ENCODE measurements at places on chromosomes 12 and 14.
A peak's percentile ranks its signal among the peaks of the same experiment; 100 is the strongest.

DNA sequence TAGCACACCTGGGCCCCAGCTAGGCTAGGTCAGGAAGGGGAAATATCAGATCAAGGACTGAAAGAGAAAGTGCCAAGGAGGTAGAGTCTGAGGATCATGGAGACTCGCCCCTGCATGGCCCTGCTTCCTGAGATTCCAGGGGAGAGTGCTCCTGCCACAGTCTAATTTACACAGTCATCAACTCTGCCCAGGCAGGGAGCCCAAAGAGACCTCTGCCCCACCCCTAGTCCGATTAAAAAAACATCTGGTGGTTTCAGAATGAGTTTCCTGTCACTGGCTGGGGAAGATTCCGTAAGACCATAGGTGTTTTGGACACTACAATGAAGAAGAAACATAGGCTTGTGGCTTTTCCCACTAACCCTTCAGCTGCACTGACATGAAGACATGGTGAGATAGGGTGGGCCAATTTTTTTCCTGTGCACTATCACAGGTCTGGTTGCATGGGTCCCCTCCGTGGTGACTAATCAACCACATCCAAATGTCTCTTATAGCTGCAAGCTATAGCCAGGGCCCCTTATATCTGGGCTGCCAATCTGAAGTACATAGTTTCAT lies 31.5 kb upstream of the GZMB start:
- peak; percentile 32 for DNase-seq

- no peak for DNase-seq
Measured at GRCh38 chr12:30599608-30600007, 96.1 kb downstream of the IPO8 start.

- no peak for DNase-seq
Measured at GRCh38 chr12:70556179-70556869, 80.9 kb downstream of the PTPRB start.

GRCh38 chr14:61476754-61477410 lies 155.5 kb downstream of the PRKCH start:
- peak; percentile 94 for DNase-seq

GRCh38 chr12:59194794-59195193 lies 274.5 kb upstream of the LRIG3 start:
- no peak for DNase-seq

DNA sequence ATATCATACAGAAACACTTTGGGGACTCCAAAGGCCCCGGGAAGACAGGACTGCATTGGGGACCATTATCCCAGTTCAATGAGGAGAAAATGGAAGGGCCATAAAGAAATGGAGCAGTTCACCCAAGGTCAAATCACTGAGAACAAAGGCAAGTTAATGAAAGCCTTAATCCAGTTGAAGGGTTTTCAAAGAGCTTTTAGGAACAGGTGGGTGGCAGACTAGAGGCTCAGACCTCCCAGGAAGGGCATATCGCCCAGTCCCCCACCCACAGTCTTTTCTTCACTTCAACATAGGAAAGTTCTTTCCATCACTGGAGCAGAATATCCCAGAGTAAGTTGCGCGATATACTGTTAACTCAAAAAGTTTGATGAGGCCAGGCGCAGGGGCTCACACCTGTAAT lies 136.1 kb upstream of the CCND2 start:
- no peak for DNase-seq

DNA sequence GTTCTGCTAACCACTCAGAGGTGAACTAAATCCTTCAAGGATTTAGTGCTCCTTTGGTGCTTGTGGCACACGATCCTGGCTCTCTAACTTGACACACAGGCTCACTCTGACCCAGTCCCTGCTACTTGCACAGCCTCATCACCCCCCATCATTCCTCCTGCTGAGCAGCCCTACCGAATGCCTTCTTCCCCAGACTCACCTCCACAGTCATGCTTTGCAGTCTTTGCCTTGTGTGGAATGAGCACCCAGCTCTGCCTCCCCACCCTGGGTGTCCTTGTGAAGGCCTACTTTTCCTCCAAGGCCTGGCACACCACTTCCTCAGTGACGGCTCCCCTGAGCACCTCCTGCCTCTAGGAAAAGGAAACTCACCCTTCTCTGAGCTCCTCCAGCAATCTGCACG lies 7.9 kb upstream of the TINF2 start:
- DNase-seq, result no peak

DNA sequence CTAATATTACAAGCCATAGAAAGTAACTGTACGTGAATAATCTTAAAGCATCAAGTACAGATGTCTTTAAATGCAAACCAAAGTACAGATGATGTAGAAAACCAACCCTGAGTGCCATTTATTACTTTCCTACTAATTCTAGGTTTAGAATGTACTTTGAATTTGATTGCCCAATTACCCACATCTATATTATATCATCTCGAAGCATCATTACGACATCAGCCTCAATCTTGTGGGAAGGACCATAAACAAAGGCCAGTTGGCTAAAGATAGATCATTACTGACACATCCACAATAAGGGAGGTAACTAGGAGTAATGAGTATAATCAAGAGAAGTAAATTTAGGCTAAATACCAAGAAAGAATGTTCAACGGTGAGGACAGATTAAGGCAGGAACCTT lies 478.9 kb downstream of the BCAT1 start:
- no peak for DNase-seq

DNA sequence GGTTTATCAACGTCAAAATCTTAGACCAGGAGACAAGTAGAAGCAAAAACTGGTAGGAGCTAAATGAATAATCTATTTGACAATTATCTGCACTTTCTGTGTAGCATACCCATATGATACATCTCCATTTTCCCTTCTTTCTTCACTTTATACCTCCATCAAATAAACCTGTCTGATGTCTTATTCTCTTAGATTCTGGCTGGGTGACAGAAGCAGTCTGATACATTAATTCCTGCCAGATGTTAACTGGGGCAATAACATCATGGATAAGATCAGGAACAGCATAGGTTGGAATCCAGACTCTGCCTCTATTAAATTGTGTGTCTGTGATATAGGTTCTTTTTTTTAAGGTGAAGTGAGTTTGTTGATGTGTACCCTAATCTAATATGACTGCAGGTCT lies 11.7 kb upstream of the RERG start:
- no peak for DNase-seq

- no peak for DNase-seq
Measured at GRCh38 chr12:2250797-2251196, 198.0 kb downstream of the CACNA1C start.

- DNase-seq, result no peak
Measured at GRCh38 chr12:71297930-71298329, 140.1 kb upstream of the TSPAN8 start.

DNA sequence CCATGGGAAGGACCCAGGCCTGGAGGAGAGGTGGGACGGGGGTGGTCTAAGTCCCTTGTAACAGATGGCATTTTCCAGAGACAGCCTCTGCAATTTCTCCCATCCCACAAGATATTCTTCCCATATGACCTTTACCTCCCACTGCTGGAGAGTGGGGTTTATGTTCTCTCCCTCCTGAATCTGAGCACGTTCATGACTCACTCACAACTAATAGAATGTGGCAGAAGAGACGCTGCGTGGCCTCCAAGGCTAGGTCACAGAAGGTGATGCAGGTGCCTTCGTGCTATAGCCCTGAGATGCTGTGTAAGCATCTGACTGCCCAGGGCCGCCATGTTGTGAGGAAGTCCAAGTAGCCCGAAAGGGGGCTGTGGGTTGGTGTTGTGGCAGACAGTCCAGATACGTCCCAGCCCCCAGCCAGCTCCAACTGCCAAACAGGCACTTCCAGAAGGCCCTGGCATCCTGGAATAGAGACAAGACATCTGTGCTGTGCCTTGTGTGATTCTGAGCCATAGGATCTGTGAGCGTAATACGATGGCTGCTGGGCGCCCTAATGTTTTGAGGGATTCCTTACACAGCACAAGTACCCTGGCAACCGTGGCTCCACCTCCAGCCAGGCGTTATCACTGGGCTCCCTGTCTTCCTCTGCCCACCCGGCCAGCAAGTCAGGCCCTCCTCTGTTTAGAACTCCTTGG lies 56.1 kb upstream of the NCOR2 start:
- no peak for DNase-seq

DNA sequence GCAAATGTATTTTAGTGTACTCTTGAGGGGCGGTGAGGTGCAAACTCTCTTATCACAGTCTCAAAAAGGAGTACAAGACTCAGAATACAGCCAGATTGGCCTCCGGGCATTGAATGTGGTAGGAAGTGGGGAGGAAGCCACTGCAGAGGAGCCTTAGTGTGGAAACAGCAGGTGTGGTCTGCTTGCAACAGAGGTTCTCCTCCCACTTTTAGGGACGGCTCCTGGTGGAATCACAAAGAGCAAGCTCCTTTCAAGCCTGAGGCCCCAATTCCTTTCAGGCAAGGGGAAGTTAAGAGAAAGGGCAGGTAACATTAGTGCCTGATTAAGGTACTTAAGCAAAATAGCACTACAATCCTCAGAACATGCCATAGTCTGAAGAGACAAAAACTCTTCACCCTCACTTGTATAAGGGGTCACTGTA lies 23.7 kb upstream of the SLC2A3 start:
- DNase-seq, result peak; percentile 41

DNA sequence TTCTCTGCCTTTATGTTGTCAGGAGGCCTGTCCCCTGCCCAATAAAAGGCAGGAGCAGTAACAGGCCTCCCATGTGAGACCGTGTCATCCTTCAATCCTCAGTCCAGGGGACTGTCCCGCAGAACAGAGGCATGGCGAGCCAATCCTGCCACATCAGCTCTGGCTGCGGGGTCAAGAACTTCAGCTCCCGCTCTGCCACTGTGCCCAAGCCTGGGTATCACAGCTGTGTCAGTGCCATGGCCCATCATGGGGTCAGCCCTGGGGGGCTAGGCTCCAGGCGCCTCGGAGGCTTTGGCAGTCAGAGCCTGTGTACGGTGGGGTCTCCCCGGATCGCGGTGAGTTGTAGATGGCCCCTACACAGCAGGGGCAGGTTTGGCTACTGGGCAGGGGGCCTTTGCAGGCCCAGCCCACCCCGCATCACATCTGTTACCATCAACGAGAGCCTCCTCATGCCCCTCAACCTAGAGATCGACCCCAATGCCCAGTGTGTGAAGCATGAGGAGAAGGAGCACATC lies 19.9 kb upstream of the KRT83 start:
- DNase-seq, result no peak

GRCh38 chr12:106841510-106842302 lies 67.2 kb downstream of the RIC8B start:
- peak; percentile 17 for DNase-seq

GRCh38 chr12:30438601-30439041 lies 257.0 kb downstream of the IPO8 start:
- DNase-seq, result no peak

GRCh38 chr14:25108959-25109358 lies 59.0 kb upstream of the STXBP6 start:
- DNase-seq, result no peak

GRCh38 chr12:114481200-114481535 lies 75.2 kb upstream of the TBX5 start:
- DNase-seq, result no peak

Measured in CD4-positive, alpha-beta T cell treated with Interleukin-4 for 1 hour (primary cell).